Esophagus muscularis mucosa (tissue), 4 donors: ENCODE measurements at places on chromosomes 7 and 10. TPM values are rescaled to one million over a fixed set of nuclear protein-coding genes. Genes with fewer than 3 reads are reported as not detected.

The IKZF5 gene
- total RNA-seq = 7.0 TPM

GRCh38 chr7:15557186-15557585, 4.6 kb downstream of the AGMO start:
- no peak for DNase-seq

The POT1 gene
- 20.4 TPM for total RNA-seq

- DNase-seq = peak; percentile 47
These were observed 155.7 kb downstream of the MGMT start for GRCh38 chr10:129622736-129623135.

The FXYD4 gene
- total RNA-seq = not detected

DNA sequence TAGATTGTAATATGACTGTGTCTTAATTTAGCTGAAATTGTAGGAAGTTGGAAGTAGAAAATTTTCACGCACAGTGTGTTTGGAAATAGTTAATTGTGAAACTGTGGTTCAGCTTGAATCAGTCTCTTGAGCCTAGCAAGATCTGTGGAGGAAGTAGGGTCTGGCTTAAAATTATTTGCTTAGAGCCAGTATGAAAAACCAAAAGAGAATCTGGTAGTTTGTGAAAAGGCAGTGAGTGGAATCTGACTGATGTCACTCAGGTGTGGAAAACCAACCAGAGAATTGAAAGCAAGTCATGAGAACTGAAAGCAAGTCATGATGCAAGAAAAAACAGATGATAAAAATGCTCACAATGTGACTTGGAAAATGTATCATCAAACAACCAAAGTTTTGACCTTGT, 11.5 kb downstream of the LIPJ start:
- DNase-seq = no peak

DNA sequence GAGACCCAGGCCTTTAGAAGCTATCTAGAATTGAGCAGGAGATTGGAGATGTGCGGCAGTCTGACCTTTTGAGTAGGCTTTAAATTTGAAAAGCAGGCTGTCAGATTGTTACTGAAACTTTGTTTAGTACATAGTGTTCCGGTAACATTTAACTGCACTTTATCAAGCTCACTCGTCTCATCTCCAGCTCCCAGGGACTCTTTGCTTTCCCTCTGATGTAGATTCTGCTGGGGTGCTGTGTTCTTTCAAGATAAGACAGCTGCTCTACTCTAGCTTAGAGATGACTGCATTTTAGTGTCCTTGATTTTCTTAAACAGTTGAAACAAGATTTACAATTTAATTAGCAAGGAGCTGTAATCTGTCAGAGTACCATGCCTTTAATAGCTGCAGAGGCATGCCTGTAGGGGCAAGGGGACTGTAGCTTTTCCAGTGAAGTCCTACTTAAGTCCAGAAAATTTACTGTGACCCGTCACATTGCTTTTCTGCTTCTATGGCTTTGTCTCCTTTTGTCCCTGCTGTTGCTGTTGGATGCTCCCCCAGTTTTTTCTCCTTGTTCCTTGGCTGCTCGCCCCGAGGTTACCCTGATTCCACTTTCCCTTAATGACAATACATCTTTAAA, 56.4 kb upstream of the MTPN start:
- no peak for DNase-seq

GRCh38 chr10:129850316-129850715, 113.8 kb downstream of the EBF3 start:
- no peak for DNase-seq

DNA sequence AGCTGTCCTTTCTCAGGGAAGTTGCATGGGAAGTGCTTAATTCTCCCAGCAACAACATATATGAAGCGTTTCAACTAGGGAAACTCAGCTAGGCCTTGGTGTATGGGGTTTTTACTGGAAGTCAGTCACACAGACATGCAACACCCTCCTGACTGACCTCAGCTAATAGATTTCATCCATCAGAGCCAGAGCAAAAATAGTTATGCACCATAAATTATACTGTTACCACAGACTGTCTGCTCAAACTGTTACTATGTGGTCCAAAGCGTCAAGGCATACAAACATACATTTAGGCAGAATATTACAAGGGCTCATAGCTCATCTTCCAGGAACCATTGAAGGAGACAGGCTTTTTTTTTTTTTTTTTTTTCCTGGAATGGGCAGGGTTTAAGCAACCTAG, 417.9 kb downstream of the ANKRD7 start:
- DNase-seq = peak; percentile 53

The PLXDC2 gene
- total RNA-seq = 38.3 TPM

The HELLS gene
- 1.5 TPM for total RNA-seq

DNA sequence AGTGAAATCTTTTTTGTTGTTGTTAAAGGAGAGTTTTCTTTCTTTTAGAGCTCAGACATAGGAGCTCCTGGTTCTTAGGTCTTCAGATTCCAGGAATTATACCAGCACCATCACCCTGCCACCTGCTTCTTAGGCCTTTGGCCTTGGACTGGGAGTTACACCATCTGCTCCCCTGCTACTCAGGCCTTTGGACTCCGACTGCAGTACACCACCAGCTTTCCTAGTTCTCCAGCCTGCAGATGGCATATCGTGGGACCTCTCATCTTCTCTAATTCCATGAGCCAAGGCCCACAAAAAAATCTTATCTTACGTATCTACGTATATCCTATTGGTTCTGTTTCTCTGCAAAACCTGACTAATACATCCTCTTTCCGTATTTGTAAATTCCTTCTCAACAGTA, 5.1 kb upstream of the TACC2 start:
- no peak for DNase-seq

- no peak for DNase-seq
These were observed 1.9 kb upstream of the SUV39H2 start for GRCh38 chr10:14876764-14877163.

GRCh38 chr10:35498693-35499092, 106.4 kb upstream of the GJD4 start:
- DNase-seq = no peak

- no peak for DNase-seq
These were observed 13.1 kb downstream of the AVPI1 start for GRCh38 chr10:97673736-97674525.

DNA sequence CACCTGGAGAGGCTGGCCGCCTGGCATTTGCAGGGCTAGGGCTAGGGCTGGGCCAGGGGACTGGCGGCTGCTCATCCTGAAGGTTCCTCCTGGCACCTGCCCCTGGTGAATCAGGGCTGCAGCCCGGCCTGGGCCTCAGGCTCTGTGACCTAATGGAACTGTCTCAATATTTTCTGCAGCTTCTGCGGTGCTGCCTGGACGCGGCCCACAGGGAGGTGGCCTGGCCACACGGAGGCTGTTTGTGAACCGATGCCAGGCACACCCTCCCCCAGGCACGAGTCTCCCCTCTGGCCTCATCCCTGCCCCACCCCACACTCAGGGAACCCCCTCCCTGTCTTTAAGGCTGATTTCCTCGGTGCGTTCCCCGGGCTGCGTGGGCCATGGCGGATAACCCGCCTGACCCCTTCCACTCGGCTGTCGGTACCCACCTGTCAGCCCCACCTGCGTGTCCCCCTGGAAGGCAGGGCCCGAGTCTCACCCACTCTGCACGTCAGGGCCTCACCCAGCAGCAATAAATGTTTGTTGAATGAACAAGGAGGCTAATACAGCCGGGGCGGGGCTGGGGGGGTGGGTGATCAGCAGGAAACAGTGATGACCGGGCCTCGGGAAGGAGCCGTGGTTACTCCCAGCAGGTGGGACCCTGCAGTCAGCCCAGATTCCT, 54.5 kb upstream of the DNAJB6 start:
- no peak for DNase-seq

The SFRP5 gene
- total RNA-seq = 19.9 TPM

- DNase-seq = no peak
These were observed 28.2 kb downstream of the ADK start for GRCh38 chr10:74179111-74179710.

The KCND2 gene
- 1.9 TPM for total RNA-seq

- no peak for DNase-seq
These were observed 13.5 kb downstream of the NEUROD6 start for GRCh38 chr7:31327071-31327470.

DNA sequence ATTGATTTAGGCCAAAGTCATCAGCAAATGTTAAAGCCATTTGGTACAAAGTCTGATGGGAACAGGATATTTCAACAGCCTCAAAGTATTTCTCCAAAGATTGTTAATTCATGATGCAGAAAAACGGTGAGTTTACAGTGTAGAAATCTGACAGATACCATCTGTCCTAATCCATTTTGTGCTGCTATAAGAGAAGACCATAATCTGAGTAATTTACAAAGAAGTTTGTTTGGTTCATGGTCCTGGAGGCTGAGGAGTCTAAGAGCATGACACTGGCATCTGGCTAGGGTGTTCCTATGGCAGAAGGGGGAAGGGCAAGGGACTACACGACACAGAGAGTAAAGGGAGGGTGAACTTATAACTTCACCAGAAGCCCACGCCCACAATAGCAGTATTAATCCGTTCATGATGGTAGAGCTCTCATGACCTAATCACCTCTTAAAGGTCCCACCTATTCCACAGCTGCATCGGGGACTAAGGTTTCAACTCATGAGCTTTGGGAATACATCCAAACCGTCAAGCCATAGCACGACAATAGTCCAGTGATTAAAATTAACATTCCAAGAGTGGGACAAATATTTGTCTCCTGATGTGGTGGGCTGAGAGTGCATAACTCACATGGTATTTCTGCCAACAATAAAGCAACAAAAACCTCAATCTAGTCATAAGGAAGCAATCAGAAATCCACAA, 298.6 kb upstream of the AKR1E2 start:
- DNase-seq = no peak

DNA sequence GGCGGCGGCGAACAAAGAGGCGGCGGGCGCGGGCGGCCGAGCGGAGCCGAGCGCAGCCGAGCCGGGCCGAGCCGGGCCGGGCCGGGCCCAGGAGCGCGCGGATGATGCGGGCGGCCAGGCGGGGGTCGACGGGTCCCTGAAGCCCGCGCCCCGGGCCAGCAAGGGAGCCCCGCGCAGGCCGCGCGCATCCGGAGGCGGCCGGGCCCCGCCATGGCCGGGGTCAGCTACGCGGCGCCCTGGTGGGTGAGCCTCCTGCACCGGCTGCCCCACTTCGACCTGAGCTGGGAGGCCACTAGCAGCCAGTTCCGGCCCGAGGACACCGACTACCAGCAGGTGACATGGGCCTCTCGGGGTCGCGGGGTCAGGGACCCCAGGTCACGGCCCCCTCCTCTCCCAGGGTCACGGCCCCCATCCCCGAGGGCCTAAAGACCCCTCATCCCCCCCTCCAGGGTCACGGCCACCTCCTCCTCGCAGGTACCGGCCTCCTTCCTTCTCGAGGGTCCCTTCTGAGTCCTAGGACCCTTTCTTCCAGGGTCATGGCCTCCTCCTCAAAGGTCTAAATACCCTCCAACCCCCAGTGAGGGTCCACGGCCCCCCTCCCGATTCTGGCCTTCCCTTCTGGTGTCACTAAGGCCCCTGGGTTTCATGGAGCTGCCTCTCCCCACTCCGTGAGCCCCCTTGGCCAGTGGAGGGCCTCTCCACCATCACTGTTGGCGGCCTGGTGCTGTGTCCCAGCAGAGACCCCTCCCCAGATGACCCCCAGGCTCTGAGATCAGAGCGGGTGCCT, at the start of gene TTYH3:
TTYH3 (plus strand) TSS at position 41 of the 787 bp plus-strand sequence; CDS start at position 211, 170 bp downstream.
- DNase-seq = no peak

GRCh38 chr7:98840722-98841121, 29.1 kb downstream of the TMEM130 start:
- DNase-seq = no peak

The TAS2R3 gene
- not detected for total RNA-seq

The FAS gene
- total RNA-seq = 19.9 TPM

- DNase-seq = peak; percentile 91
These were observed 44.1 kb downstream of the VSTM4 start for GRCh38 chr10:49071160-49071761.

- no peak for DNase-seq
These were observed 41.3 kb upstream of the MTURN start for GRCh38 chr7:30093420-30093952.

The PPP1R9A gene
- total RNA-seq = 22.4 TPM

- no peak for DNase-seq
These were observed 1.5 kb downstream of the SRI start for GRCh38 chr7:88218429-88218745.

DNA sequence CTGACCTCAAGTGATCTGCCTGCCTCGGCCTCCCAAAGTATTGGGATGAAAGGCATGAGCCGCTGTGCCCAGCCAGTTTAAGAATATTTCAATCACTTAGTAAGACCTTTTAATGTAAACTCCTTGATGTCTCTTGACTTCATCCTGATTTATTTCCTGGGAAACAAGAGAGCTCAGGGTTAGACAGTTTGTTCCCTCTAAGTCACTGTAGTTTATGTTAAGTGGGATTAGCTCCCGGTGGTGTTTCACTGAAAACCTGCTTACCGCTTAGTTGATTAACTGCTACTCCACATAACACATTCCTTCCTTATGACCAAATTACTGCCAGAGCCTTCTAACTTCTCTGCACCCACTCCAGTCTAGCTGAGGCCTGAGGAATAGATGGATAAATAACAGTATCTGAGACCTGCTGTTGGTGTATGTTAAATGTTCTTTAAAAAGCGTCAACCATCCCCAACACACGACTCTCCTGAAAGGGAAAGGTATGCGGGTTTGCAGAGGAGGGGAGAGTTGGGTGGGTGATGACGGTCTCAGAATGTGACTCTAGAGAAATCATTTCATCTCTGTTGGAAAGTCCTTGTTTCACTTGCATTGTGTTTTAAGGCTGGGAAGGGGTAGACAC, 48.7 kb downstream of the CREB3L2 start:
- DNase-seq = no peak
